ENCODE measurements at places on chromosomes 1 and 21.

DNA sequence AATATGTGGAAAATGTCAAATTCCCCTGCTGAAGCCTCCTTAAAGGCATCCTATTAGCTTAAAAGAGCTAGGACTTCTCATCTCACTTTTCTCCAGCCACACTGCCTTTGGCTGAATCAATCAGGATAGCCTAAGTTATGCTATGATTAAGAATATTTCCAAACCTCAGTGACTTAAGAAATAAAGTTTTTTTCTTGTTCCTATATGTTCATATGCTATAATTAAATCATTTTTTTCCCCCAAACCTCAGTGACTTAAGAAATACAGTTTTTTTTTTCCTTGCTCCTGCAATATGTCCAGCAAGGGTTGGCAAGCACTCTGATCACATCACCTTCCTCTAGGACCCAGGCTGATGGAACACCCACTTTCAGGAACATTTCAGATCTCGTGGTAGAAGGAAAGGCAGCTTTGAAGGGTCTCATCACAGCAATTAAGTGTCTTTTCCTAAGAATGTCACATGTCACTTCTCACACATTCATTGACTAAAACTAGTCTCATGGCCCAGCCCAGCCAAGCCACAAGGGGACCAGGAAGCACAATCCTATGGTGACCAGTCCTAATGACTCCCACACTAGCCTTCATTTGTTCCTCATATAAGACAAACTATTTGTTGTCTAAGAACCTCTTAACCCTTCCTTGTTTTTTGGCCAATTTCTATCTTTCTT, 6.3 kb upstream of the JUN start:
- no peak for DNase-seq

DNA sequence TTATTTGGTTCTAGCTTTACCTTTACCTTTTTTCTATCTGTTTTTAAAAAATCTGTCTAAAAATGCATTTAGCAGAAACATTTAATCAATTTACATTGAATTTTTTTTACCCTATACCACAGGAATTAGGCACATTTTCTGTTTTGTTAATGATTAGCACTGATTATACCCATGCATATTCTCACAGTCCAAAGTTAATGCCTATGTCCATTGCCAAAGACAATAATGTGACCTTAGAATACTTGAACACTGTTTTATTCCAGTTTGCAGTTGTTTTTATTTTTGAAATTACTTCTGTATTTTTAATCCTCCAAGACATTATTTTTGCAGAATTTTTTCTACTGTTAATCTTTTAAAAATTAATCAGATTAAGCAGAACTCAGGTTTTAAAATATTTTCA, 11.0 kb upstream of the AMY2B start:
- DNase-seq: no peak

- DNase-seq: no peak
Observed at GRCh38 chr21:14492931-14493330, 53.2 kb downstream of the SAMSN1 start.

DNA sequence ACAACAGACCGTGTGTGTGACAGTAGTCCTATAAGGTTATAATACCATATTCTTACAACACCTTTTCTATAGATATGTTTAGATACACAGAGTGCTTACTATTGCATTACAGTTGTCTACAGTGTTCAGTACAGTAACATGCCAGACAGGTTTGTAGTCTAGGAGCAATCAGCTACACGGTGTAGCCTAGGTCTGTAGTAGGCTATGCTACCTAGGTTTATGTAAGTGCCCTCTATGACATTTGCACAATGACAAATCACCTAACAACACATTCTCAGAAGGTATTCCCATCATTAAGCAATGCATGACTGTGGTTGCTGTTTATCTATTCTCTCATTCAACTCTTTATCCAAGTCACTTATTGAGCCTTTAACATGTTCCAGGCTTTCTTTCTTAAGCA, 1.8 kb upstream of the WLS start:
- no peak for DNase-seq

GRCh38 chr1:73611681-73612080, 586.3 kb downstream of the LRRIQ3 start:
- no peak for DNase-seq

DNA sequence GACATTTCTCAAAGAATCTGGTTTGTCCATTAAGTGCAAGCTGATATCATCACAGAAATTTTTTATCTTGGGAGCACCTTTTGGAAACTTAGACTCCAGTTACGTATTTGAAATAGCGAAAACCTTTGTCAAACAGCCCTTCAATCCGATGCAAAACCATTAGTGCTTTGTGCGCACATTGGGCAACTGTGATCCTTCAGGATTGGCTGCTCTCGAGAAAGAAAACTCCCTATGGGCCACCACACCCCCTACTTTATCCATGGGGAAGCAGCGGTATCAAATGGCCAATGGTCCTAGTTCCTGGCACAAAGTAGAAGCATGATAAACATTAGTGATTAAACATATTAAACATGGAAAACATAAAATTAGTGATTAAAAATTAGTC, 16.0 kb upstream of the CD55 start:
- no peak for DNase-seq

- no peak for DNase-seq
Observed at GRCh38 chr1:1124508-1124785, 8.6 kb upstream of the C1orf159 start.

DNA sequence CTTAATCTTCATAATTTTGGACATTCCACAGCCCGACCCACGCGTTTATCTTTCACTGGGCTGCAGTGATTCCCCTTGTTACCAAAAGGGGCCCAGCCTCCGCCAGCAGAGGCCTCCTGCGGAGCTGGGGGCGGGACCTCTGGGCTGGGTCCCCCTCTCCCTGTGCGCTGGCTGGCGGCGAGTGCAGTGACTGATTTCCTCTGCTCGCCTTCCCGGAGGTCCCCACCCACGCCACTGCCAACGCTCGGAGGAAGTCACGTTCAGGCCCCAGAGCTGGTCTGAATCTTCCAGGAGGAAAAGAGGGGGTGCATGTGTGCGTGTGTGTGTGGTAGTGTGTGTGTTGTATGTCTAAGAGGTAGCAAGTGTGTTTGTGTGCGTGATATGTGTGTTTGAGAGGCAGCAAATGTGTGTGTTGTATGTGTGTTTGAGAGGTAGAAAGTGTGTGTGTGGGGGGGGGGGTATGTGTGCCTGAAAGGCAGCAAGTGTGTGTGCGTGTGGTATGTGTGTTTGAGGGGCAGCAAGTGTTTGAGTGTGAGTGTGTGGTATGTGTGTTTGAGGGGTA, 35.0 kb upstream of the JAK1 start:
- no peak for DNase-seq

DNA sequence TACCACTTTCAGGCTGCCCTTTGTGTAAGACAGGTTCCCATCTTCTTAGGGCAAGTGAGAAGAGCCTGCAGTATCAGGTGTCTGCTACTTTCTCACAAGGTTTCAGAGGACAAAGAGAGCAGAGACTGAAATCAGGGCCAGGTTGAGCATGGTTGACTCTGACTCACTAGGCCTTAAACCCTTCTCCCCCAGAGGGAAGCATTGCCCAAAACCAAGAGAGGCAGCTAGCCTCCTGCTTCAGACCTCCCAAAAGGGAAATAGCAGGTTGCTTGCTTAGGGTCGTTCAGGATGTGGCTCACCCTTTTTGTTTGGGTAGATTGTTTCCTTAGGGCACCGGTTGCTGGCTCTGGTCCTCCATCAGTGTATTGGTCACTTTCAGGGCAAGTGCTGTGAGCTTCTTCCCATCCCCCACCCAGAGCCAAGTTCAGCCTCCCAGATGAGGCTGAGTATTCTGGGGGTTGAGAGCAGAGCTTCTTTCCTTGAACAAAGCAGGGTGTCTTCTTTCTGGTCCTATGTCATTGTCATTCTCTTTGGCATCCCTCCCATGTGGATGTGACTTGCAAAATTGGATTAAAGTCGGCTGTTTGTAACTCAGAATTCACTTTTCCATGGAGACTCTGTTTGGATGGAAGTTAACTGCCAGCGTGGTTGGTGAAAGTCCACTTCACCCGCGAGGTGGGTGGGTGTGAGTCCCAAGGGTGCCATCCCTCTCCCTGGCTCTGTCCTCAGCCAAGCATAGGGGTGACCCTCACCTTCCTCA, 55.5 kb upstream of the GALNT2 start:
- no peak for DNase-seq

DNA sequence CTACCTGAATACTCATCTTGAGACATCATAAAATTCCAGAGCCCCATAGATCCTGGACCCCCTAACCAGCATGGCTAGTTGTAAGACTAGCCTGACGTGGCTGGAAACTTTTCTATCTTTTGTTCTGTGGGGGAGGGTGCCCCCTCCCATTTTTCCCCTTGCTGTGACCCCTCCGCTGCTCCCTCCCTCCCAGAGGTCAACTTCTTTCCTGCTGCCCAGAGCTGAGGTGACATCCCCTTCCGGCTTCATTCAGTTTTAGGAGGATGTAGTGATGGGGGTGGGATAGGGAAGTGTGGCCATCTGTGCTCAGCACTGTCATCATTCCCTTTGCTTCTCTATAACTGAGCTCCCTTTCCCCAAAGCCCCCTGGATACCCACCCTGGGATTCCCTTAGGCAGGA, 4.4 kb upstream of the SLC41A1 start:
- DNase-seq: no peak

GRCh38 chr1:204726478-204726877, 40.9 kb upstream of the LRRN2 start:
- no peak for DNase-seq

- no peak for DNase-seq
Observed at GRCh38 chr1:101632548-101633272, 364.0 kb downstream of the OLFM3 start.

DNA sequence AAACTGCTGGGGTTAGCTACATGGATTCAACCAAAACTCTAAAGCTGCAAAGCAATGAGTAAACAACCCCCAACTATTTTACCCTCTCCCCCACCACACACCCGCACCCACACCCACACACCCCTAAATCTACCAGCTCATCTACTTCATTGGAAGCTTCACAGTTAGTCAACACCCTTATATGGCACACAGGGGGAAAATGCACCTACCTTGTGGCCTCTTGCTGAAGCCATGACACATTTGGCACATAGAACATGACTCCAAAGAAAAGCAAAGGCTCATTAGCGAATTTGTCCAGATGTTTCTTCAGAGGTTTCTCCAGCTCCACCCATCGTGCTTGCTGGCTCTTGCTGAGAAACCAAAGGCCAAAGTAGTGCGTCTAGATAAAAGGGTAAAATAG, 99.8 kb downstream of the PTPN14 start:
- no peak for DNase-seq

DNA sequence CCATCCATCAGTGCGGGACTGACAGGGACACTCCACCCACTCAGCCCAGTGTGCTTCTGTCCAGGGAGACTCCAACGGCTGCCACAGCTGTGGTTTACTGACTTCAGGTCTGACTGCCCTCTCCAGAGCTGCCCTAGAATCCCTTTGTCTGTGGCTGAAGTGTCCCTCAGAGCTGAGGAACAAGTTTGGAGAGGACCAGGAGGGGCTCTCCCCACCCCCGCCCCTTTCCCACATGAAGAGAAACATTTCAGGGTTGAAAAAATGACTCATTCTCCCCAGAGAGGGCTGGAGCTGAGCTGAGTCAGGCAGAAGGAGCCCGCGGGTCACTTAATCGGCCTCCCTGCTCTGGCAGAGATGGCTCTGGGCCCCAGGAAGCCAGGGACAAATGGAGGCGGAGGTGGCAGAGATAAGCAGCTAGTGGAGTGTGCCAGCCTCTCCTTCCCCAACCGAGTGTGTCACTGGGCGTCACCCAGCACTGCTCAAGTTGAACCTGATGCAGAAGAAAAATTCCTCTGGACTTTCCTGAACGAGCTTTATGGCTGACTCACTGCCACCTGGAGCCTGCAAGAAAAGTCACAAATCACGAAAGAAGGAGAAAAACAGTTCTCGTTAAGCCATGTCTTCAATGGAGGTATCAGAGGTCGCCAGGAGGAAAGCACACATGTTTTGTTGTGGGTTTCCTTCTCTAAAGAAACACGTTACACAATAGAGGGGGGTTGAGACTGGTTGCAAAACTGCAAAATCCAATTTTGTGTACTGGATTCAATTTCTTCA, 34.3 kb upstream of the ECE1 start:
- peak; percentile 80 for DNase-seq

GRCh38 chr1:164764333-164764732, 205.3 kb downstream of the PBX1 start:
- no peak for DNase-seq

DNA sequence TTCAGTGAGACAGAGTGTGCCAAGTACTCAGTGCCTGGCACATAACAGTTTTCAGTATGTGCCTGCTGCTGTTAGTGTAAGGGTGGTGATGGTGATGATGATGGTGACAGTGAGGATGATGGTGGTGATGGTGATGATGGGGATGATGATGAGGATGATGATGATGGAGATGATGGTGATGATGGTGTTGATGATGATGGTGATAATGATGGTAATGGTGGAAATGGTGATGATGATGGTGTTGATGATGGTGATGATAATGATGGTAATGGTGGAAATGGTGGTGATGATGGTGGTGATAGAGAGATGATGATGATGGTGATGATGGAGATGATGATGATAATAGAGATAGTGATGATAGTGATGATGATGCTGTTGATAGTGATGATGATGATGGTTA, 62.0 kb downstream of the AJAP1 start:
- no peak for DNase-seq

DNA sequence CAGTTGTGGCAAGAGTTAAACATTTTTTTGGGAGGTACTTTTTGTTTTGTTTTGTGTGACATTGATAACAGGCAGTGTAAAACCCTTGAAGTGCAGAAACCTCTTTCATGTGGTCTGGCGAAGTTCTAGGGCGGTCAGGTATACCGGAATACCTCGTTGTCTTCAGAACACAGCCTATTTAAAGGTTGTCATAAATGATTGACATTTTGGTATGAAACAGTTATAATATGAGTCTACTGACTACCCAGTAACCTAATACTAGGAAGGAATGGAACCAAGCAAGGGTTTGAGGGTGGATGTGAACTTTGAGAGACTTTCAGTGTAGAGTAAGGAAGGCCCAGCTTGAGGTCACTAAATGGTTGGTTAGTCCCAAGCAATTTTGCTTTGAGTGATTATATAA, 40.5 kb downstream of the PATJ start:
- DNase-seq: no peak

DNA sequence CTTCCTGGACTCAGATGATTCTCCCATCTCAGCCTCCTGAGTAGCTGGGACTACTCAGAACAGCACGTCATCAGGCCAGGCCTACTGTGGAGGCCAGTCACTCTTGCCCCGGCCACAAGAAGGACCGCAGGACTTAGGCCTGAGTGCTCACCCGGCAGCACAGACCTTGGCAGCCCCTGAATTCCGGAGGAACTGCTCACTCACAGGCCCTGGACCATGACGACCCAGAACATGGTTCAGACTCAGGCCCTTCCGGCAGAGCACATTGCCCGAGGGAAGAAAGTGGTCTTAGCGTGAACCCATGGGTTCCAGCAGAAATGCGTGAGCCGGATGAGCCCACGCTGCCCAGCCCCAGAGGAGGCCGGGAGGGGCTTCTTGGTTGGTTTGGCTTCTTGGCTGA, 177.3 kb upstream of the TMEM51 start:
- no peak for DNase-seq

GRCh38 chr1:93143136-93143535, 37.1 kb downstream of the TMED5 start:
- DNase-seq: no peak
